Right ventricle myocardium inferior (tissue), 1 donor: ENCODE measurements at places on chromosomes 5 and 9. TPM values are rescaled to one million over a fixed set of nuclear protein-coding genes. Genes with fewer than 3 reads are reported as not detected.

EPB41L4B gene
- total RNA-seq: 8.1 TPM

SLC6A18 gene
- total RNA-seq: not detected

SLC6A19 gene
- total RNA-seq: not detected

PFN3 gene
- not detected for total RNA-seq

MAPKAP1 gene
- 122 TPM for total RNA-seq

CD72 gene
- total RNA-seq: 0.89 TPM

TMEM215 gene
- total RNA-seq: not detected

TLX3 gene
- total RNA-seq: not detected

NUTM2F gene
- not detected for total RNA-seq

PCAT7 gene
- not detected for total RNA-seq

DNA sequence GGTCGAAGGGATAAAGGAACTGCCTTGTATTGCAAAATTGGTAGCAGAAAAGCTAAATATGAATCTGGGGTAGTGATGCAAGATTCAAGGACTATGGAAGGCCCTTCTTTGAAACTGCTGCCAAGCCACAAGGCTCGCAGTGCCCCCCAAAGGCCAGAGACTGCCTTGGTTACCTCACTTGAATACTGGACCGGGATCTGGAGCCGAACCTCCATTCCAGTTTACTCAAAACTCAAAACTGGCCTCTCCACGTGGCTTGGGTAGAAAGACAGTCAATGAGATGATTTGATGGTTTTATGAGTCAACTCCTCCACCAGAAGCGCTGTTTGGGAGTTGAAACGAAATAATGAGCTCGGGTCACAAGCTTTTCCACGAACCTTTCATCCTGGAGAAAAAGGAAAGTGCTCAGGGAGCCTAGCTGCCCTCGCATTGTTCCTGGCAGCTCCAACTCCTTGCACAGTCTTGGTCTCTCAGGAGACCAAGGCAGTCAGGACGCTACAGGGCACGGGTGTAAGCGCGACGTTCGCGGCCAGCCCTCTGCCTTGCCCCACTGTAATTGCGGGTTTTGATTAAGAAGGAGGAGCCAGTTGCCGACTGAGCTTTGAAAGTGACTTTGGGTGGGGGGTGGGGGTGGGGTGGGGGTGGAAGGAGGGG, 2.8 kb downstream of the ST8SIA4 start:
- DNase-seq: peak; percentile 66

DNA sequence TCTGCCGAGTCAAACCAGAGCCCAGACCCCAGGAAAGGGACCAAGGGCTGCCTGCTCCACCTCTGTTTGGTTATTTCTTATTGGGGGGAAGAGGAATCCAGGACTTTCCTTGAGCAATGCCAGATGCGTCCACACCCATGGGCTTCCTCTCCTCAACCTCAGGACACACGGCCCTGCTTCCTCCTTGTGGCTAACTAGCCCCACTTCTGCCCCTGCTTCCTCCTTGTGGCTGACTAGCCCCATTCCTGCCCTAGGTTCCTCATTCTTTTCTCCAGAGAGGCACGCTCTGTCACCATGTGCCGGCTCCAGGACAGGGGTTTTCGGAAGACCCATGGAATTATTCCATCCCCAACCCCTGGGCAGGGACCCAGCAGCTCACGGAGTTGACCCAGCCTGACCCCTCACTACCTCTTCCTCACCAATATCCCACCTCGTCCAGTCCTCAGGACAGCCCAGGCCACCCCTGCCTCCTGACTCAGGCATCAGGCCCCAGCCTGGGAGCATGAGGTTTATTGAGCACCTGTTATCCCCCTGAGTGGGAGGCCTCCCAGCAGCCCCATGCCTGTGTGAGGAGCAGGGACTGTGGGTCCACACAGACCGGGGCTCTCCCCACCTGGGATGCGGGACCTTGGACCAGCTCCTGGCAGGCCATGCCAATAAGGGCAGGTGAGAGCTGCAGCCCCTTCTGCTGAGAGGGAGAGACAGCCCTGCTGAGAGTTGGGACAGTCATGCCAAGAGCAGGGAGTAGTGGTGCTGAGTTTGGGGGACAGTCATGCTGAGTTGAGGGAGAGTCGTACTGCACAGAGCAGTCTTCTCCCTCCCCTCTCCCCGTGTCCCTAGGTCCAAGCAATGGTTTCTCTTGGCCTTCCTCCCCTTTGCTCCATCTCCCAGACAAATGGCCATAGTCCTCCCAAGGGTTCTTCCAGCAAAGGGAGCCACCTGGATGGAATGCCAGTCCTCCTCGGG, 11.8 kb upstream of the FCN1 start:
- DNase-seq: peak; percentile 88

- DNase-seq: no peak
These were observed 5.3 kb downstream of the CAVIN4 start for GRCh38 chr9:100583014-100583802.

DNA sequence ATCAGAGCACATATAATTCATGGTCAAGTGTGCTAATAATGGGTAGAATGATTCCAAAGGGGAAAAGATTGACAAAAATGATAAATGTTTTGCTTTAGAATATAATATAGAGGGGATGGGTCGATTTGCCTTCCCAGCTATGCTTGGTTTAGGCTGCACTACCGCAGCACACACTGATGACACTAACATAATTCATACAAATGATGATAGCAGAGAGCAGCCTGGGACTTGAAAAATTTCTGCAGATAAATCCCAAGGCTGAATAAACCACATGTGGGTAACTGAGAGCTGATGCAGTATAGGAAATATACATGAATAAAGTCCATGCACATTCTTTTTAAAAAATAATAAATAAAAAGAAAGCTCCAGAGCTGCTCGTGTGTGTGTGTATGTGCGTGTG, 54.5 kb downstream of the EFNA5 start:
- DNase-seq: no peak

- no peak for DNase-seq
These were observed 71.7 kb upstream of the SH3PXD2B start for GRCh38 chr5:172525996-172526360.

- no peak for DNase-seq
These were observed 12.9 kb downstream of the DOLPP1 start for GRCh38 chr9:129093602-129094386.

- DNase-seq: no peak
These were observed 580.8 kb downstream of the CCDC171 start for GRCh38 chr9:16133556-16134227.

DNA sequence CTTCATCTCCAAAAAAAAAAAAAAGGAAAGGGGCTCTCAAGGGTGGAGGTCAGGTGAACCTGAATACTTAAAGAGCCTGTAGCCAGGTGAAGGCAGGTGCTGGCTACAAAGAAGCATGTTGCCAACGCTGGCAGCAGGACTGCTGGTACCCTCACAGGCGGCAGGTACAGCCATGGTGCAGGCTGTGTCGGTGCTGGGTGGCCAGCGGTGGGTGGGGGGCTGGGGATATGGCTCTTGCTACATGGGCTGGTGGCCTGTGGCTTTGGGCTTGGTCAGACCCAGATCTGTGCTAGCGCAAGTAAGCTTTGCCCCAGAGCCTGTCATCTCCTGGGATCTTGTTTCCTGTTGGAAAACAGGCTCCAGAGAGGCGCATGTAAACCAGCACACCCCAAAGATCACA, 86.3 kb upstream of the PHYKPL start:
- peak; percentile 44 for DNase-seq

DNA sequence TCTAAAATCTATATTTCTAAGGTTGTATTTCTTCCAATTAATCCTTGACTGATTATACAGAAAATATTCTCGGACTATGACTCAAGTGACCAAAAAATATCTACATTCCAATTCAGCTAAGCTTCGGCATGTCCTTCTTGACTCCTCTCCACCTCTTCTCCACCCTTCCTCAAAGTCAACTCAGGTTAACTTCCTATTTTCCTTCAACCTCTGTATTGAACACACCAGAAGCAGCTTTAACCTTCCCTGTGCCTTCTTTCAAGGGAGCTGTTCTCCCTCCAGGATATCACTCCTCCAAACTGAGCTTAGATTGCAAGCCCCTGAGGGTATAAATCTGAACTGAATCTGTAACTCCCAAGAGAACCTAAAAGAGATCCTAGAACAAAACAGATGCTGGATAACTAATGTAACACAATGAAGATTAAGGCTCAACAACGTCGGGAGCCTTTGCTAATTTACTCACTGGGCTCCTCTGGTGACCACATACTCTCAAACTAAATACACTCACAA, 1.1 kb downstream of the SLCO4C1 start:
- no peak for DNase-seq

DNA sequence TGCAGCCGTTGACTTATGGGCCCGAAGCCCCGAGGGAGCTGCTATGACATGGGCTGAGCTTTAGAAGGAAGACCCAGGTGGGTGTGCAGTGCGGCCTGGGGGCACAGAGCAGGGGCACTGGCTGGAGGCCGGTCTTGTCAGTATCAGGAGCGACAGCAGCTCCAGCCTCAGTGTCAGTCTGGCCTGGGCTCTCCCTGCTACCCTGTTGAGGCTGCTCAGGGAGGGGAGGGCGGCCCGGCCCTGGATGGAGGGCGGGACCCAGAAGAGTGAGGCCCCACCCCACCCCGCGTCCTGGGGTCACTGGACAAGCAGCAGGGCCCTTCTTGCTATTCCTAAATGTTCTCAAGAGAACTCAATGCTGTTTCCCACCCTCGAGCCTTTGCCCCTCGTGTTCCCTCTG, 18.0 kb downstream of the GFI1B start:
- no peak for DNase-seq

GRCh38 chr9:31492229-31492628, 892.2 kb upstream of the ACO1 start:
- no peak for DNase-seq
